ENCODE measurements at places on chromosomes 6 and 20. TPM values are rescaled to one million over a fixed set of nuclear protein-coding genes. Genes with fewer than 3 reads are reported as not detected.

Gene TAB2
- total RNA-seq, result 14.8 TPM

Gene ADTRP
- total RNA-seq, result 3.5 TPM

Gene TUBB1
- under 0.01 TPM for total RNA-seq

Gene MRPL2
- total RNA-seq, result 18.1 TPM

Gene CD83
- total RNA-seq, result 0.92 TPM
